ENCODE measurements at places on chromosomes 13 and 19.

- DNase-seq, result no peak
Measured at GRCh38 chr13:79782541-79783205, 301.7 kb downstream of the NDFIP2 start.

DNA sequence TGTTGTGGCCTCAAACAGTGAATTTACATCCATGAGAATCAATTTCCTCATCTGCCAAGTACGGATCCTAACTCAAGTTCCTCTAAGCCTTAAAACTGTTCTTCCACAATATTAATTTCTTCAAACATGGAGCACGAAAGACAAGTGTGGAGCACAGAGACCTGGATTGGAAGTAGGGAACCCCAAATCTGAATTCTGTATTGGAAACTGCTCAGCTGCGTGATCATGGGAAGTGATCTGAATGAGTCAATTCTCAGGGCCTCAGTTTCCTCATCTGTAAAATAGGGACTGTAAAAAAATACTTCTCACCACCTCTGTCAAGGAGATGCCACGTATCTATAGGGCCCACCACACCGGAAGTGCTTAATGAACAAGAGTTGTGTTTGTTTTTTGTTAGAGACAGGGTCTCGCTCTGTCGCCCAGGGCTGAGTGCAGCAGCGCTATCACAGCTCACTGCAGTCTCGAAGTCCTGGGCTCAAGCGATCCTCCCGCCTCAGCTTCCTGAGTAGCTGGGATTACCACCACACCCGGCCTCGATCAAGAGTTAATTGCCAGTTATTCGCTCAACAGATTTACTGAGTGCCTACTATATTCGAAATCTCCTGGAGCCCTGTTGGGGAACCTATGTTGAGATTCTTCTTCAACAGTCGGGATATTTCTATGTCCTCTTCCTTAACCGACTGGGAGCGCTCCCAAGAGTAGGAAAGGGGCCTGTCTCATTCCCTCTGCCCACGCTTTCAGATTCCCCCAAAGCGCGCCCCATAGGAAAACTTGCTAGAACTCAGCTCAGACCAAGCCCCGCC, 1.6 kb downstream of the SERTAD3 start:
- no peak for DNase-seq

GRCh38 chr19:40639638-40639982, 38.4 kb downstream of the LTBP4 start:
- no peak for DNase-seq

GRCh38 chr13:44808185-44808584, 181.1 kb downstream of the NUFIP1 start:
- DNase-seq, result no peak

DNA sequence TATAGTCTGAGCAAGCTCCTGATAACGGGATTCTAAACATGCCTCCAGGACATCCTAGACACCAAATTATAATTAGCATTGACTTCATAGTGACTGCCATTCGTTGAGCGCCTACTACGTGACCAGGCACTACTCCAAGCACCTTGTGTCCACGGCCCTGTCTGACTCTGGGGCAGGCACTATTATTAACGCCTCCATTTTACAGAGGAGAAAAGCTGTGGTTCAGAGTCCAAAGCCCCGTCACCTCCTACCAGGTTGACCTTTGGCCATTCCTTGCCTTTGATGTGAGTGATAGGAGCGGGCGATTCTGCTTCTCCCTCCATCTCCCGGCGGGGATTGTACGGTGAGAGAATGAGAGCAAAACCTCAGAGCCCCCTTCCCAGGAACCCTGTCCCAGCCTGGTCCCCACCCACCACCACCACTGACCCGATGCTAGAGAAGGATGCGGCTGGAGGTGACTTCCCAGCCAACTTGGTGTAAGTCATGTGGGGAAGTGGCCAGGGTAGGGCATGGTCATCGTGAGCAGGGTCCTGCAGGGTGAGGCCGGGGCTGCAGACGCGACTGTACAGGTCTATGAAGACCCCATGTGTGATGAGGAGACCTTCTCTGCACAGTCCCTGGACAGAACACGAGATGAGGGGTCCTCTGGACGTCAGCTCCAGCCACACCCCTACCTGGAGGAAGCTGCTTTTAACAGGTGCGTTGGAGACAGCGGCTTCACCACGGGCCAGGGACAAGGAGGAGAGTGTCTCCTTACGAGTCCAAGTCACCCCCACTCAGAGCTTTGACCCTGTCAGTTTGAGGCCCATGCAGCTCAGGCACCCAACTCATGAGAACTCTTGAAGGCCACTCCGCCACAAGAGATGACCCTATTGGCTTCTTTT, at the start of gene IGSF23:
Gene IGSF23, plus strand, starts transcription at position 269 of the 884 bp plus-strand sequence. Its CDS starts 83 bp downstream, at position 352.
- no peak for DNase-seq

DNA sequence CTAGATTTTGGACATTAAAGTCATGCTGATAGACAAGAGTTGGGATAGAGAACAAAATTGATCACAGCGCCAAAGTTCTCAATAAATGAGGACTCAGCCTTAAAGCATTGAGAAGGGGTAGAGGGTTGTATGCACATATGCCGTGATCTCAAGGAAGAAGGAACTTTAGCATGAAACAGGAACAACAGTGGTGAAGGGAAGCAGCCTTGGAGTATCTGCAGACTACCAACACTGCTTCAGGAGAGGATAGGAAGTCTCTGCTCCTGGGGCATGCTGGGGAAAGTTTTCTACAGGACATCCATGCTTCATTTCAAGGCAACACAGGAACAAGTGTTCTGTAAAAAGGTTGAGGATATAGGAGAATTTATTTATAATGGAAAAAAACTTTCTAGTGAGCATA, 111.9 kb upstream of the MLNR start:
- DNase-seq, result no peak

GRCh38 chr13:44738463-44738862, 162.3 kb upstream of the TSC22D1 start:
- DNase-seq, result no peak

DNA sequence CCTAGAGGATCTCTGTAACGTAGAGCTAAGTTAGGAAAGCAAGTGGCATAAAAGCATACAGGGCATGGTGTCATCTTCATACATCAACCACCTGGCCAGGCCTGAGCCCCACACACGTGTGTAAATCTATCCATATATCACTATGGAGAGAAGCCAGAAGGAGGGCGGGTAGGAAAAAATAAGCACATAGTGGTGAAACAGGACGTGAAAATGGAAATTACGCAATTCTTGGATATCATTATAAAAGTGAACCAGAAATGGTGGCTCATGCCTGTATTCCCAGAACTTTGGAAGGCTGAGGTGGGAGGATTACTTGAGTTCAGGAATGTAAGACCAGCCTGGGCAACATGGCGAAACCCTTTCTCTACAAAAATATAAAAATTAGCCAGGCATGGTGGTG, 43.4 kb downstream of the PDCD5 start:
- DNase-seq, result no peak

GRCh38 chr19:54659300-54659699, 3.5 kb upstream of the LILRB4 start:
- DNase-seq, result no peak

DNA sequence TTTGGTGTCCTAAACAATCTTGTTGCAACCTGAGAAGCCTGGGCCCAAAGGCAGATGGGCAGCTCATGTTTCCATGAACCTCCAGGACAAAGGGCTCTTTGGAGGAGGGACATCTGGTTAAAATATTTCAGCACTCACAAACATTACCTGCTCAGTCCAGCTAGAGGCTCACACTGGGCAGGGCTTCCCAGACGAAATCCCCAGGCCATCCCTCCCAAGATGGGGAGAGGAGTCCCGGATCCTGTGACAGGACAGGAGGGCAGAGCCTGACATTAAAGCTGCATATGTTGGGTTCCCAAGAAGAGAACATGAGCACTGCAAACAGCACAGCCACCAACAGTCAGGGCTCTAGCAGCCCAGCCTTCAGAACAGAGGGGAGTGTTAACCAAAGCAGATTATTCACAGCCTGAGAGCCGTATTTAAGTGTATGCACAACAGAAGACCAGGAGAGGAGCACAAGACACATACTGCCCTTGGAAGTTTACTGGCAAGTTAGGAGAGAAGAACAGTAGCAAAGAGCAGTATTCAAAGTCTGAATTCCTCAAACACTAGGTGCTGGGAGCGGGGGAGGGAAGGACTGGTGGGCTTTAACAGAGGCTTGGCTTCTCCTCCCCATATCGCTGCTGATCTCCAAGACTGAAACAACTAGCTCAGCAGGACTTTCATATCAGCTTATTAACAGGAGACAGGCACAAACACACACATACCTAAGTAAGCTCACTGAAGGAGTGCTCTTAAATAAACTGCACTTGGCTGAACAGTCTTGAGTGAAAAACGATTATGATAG, 12.3 kb downstream of the ATP7B start:
- DNase-seq, result no peak

- DNase-seq, result no peak
Measured at GRCh38 chr13:51229101-51229719, 7.0 kb downstream of the FAM124A start.

GRCh38 chr19:7928741-7929701, 3.1 kb upstream of the CTXN1 start:
- DNase-seq, result peak; percentile 47

GRCh38 chr19:19623383-19623782, 4.6 kb downstream of the LPAR2 start:
- no peak for DNase-seq

DNA sequence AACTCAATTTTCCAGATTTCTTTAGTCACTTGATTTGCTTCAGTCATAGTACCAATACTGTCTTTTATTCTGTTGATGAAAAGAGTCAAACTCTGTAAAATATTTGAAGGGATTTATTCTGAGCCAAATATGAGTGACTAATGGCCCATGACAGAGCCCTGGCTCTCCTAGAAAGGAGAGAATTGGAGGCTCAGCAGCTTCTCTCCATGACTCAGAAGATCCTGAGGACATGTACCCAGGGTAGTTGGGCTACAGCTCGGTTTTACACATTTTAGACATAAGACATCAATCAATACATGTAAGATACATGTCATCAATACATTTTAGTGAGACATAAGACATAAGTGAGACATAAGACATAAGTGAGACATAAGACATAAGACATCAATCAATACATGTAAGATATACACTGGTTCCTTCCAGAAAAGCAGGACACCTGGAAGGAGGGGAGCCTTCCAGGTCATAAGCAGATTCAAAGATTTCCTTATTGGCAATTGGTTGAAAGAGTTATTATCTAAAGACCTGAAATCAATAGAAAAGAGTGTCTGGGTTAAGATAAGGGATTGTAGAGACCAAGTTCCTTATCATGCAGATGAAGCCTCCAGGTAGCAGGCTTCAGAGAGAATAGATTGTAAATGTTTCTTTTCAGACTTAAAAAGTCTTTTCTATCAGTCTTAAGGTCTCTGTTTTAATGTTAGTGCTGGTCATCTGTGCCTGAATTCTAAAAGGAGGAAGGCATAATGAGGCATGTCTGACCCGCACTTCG, 179.8 kb upstream of the RFC3 start:
- DNase-seq, result no peak

DNA sequence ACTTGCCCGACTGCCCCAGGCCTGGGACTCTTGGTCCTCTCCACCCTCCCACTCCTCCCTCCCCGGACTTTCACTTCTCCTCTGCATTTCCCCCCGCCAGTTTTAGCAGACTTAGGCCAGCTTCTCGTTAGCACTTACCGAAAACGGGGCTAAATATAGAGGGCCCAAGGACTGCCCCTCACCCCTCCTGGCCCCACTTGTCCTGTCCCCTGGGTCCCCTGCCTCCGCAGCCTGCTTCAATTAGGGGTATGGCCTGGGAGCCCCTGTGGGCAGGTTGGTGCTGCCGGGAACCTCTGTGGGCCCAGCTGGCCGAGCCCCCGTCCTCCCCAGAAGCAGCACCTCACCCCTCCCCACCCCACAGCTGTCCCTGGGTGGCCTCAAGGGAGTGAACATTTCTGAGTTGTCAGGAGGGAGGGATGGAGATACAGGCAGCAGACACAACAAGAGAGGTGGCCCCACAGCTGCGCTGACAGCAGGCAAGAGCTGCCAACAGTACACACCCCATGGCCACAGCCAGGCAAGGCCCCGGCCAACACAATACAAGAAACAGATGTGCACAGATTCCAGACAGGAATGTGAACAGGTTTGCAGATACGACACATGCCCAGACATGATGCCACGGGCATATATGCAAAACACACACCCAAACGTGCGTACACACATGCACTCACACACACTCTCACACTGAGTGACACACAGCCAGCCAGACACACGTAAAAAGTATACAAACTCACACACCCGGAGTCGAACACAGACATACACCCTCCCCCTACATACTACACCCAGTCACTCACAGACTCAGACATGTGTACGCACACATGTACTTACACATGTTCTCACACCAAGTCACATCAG, 2.6 kb downstream of the POU2F2 start:
- no peak for DNase-seq

- no peak for DNase-seq
Measured at GRCh38 chr19:41373993-41374392, 2.3 kb upstream of the TMEM91 start.

- no peak for DNase-seq
Measured at GRCh38 chr13:72570019-72570418, 157.4 kb downstream of the MZT1 start.

DNA sequence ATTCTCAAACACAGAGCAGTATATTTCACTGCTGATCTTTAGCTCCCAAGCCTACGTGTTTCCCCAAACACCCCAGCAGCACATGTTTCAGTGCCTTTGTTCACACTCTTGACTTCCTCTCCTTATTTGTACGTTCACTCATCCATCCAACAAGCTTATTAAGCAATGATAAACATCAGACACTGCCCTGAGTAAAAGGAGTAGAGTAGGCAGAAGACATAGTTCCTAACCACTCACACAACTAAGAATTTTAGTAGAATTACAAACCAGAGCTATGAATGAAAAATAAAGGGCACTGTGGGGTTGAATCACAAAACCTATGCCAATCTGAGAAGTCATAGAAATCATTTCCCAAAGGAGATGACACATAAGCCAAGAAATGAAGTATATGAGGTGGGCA, 213.5 kb downstream of the DIAPH3 start:
- no peak for DNase-seq

DNA sequence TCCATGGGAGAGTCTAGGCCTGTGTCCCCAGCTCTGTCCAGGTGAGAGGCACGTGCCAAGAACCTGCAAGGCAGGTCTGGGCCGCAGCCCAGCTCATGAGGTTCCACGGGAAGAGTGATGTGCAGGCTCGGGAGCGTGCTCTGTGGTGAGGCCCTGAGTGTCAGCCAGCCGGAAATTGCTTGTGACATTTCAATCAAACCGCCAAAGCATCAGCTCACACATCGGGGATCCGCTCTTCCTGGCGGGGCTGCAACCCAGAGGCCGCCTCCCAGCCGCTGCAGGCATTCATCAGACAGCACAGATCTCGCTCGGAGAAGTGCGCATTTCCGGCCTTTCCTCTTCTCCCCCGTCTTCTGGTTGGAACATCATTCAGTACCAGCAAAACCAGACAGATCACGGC, 109.3 kb downstream of the KDM4B start:
- DNase-seq, result no peak

- peak; percentile 52 for DNase-seq
Measured at GRCh38 chr19:6739390-6739882, at the start of gene TRIP10. Gene TRIP10, plus strand, starts transcription at chr19:6739680. Its CDS starts 82 bp downstream, at chr19:6739762.

GRCh38 chr19:15374796-15375440, 4.7 kb downstream of the AKAP8 start:
- DNase-seq, result no peak

All from stimulated activated CD4-positive, alpha-beta T cell treated with anti-CD3 and anti-CD28 coated beads, Interleukin-15, amount 100 ng/mL, for 48 hours (primary cell).